Panc1 (cell line): ENCODE measurements at places on chromosomes 6 and 20.
A peak's percentile ranks its signal among the peaks of the same experiment; 100 is the strongest.

DNA sequence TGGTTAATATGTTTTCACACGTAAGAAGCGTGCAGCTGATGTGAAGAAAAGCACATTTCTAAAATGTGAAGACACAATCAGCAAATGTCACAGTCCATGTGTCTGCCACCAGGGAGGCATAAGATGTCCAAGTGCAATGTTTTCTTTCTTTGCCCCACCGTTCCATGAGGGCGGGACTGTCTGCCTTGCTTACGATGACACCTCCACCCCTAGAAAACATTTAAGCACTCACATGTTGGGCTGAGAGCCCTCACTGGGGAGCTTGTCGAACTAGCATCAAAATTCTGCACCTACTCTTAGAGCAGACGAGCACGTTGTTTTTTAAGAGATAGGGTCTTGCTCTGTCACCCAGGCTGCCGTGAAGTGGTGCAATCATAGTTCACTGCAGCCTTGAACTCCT, 57.6 kb downstream of the PSMG4 start:
- no peak for DNase-seq

DNA sequence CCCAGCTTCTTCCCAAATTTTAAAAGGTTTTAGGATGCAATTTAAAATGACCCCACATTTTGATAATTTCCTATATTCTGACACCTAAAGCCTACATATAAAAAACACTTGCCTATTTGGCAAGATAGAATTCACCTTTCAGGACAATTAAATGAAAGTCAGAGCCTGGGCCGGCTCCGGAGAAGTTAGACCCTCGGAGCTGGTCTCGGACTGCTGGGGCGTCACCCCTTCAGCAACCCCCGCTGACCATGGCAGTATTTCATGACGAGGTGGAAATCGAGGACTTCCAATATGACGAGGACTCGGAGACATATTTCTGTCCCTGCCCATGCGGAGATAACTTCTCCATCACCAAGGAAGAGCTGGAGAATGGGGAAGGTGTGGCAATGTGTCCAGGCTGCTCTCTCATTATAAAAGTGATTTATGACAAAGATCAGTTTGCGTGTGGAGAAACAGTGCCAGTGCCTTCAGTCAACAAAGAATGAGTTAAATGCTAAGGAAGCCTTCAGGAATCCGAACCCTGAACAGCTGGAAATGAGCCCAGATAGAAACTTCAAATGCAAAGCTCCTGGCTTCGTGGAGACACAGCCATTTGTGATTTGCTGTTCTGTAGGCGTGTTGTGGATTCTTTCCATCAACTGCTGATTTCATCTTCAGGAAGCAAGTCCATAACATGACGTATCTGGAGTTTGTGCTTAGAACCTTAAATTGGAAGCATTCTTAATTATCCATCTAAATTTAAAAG, 16.0 kb downstream of the TCFL5 start:
- DNase-seq = no peak

GRCh38 chr6:48087448-48087847, 23.5 kb downstream of the PTCHD4 start:
- peak; percentile 20 for DNase-seq

GRCh38 chr6:170176136-170176897, 114.6 kb downstream of the DLL1 start:
- no peak for DNase-seq

DNA sequence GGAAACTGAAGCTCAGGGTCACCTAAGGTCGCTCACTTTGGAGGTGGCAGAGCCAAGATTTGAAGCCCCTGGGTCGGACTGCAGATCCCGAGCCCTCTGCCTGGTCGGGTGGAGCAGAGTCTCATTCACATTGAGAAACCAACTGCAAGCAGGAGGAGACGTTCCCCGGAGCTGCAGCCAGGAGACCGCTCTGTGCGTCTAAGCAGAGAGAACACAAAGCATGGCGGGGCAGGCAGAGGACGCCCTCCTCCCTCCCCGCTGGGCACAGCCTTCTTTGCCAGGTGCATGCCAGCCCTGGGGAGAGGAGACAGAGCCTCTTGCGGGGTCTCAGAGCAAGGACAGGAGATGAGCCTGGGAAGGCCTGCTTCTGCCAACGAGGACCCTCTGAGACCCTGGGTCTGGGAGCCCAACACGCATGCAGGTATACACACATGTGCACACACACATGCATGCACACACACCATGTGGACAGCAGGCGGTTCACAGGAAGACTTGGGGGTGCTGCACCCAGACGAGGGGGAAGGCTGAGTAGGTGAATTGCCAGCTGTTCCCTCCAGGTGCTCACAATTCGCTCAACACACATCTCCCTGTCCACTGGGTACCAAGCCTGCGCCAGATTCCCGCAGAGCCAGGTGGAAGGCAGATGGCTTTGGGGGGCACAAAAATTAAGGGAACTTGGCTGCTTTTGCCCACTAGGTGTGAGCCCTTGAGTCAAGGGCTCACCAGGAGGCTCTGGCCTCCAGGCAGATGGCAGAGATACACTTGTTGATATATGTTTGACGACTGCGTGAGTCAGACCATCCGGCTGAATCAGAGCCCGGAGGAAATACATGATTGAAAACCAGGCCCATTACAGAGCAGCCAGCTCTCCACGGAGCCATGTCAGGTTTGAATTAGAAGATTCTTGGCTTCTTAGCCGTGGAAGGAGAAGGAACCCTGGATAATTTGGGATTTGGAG, 5.5 kb upstream of the NTSR1 start:
- peak; percentile 86 for DNase-seq
